Endothelial cell (in vitro differentiated cells): ENCODE measurements at places on chromosomes 3 and 15.

DNA sequence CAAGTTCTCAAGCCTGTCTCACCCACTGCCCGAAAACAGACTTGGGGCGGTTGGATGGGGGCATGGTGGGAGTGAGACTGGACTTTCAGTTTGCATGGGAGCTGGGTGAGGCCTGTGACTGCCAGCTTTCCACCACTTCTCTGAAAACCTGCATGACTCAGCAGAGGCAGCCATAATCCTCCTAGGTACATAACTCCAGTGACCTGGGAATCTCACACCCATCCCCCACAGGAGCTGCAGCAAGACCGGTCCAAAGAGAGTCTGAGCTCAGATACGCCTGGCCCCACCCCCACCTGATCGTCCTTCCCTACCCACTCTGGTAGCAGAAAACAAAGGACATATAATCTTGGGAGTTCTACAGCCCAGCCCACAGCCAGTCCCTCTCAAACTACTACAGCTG, 107.2 kb downstream of the NSMCE3 start:
- no peak for DNase-seq

DNA sequence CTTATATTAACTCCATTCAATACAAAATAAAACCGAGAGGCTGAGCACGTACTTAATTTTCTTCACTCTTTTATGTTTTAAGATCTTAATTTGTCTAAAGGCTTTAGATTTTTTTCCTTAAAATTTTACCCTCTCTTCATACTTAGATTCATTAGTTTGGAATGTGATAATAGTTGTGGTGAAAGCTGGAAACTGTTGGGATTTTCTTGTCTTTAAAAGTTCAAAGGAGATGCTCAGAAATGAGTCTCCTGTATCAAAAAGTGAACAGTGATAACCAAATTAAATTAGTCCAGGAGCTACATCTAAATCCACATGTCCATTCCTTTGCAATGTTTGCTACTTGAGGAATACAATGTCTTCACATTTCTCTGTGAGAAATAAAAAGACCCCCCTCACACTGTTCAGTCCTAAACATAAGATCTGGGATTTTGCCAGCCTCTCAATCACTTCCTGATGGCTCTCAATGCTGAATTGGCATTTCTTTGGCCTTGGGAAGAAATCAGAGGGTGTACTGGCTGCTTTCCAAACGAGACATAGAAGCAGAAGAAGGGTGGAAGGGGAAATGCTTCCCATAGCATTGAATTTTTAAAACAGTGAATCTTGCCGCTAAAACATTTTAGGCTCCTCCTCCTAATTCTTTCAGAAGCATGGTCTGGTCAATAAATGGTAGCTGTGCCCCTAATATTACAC, 245.0 kb downstream of the SHOX2 start:
- no peak for DNase-seq

- no peak for DNase-seq
Observed at GRCh38 chr3:189625071-189625470, 6.1 kb upstream of the TP63 start.

- DNase-seq, result no peak
Observed at GRCh38 chr15:99436542-99437314, 129.1 kb upstream of the MEF2A start.
